ENCODE measurements at places on chromosomes 12 and 14.
A peak's percentile ranks its signal among the peaks of the same experiment; 100 is the strongest.

GRCh38 chr12:6582196-6582595 is 14.1 kb upstream of the NOP2 start:
- no peak for DNase-seq

GRCh38 chr12:51972849-51973273 is 21.4 kb downstream of the ACVR1B start:
- peak; percentile 21 for DNase-seq

- no peak for DNase-seq
Observed at GRCh38 chr12:104165801-104166200, 27.8 kb upstream of the NFYB start.

DNA sequence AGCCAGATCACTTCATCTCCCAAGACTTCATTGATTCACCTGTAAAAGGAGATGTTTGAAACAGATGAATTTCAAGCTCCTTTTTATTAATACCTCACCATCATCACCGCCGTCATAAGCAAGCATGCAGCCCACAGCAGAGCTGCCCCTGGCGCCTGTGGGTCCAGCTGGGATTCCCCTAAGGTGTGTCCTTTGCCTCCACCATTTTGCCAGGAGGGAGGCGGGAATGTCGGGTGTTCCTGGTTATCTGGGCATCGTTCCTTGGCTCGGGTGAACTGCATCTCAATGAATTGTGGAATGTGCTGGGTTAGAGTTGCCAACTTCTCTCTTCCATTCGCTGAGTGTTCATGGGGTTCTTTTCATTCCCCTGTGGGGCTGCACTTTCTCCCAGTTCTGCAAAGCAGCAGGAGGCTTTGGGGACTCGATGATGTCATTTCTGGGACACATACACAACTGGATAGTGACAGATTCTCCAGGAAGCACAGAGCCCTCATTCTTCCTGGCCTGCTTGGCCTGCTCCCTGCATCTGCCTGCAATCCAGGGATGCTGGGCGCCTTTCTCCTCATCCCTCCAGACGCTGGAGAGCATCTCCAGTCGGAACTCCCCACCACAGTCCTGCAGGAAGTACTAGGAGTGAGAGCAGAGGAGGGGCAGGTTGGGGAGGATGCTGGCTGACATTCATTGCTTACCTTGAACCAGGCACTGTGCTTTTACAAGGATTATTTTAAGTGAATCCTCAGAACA is 10.1 kb downstream of the CCND2 start:
- no peak for DNase-seq

GRCh38 chr12:68479896-68480291 is 130.8 kb upstream of the RAP1B start:
- no peak for DNase-seq

GRCh38 chr12:73421832-73422231 is 1115.8 kb upstream of the ATXN7L3B start:
- DNase-seq = no peak

DNA sequence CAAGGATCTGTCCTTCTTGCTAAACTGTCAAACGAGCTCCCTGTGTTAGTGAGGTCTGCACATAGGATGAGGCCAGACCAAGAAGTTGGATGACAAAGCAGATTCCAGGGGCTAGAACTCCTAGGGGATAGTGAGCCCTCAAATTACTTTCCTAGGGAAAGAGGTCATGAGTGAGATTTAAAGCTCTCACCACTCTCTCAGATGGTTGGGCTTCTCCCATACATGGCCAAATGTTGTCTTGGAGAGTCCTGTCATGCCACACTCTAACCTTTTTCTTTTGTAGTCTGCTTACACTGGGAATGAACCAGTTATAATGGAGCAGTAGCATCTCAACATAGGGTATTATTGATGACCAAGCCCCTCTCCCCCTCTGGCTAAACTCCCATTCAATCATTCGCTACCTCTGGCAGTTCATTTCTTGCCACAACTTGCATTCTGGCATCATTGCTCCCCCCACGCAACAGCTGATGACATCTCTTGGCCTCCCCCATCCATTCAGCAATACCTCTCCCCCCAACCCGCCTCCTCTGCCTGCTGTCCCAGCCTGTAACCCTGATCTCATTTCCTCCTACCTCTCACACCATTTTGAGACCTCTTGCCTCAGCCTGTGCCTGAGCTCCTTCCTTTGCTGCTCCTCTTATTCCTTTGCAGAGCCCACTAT is 64.7 kb upstream of the CISTR start:
- no peak for DNase-seq

- no peak for DNase-seq
Observed at GRCh38 chr12:64265839-64266238, 43.7 kb upstream of the KICS2 start.

DNA sequence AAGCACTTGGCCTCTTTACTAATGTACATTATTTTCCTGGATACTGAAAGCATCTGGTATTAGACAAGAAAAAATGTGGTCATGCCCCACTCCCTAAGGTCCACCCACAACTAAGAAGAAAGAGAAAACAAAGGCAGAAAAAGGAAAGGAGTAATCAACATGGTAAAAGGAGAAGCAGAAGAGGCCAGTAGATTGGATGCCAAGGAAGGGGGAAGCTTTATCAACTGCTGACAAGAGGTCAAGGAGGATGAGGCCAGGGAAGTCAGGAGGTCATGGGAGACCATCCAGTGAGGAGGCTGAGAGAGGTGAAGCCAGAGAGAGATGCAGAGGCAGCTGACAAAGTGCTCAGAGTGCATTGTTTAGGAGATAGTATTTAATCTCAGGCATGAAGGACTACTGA is 383.5 kb downstream of the ZFP36L1 start:
- DNase-seq = no peak

DNA sequence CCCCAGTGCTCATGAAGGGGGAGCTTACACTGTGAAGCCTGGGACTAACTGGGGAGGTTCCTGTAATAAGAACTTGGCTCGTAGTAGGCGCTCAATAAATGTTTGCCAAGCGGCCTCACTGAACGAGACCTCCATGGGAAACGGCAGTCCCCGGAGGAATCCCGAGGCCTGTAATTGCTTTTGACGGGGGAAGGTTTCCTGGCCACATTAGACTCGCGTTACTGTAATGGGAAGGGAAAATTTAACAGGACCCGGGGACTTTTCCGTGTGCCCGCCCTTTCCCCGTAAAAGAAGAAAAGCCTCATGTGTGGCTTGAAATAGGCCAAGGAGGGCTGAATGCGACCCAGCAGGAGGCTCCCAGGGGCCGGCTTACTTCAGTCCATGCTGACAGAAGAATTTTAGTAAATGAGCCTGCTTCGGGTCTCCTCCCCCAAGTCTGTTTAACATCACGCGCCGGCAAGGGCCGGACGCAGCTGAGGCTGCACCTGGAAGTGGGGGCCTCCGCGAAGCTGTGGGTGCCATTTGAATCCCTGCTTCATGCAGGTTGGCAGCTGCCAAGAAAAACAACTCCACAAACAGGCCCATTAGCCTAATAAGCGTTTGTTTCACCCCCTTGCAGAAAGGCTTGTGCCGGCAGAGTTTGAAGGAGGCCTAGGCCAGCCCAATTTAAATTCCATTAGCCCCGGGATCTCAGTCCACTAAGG is 39.8 kb upstream of the PWP1 start:
- DNase-seq = no peak

- DNase-seq = no peak
Observed at GRCh38 chr14:37969511-37969979, 238.2 kb upstream of the SSTR1 start.

DNA sequence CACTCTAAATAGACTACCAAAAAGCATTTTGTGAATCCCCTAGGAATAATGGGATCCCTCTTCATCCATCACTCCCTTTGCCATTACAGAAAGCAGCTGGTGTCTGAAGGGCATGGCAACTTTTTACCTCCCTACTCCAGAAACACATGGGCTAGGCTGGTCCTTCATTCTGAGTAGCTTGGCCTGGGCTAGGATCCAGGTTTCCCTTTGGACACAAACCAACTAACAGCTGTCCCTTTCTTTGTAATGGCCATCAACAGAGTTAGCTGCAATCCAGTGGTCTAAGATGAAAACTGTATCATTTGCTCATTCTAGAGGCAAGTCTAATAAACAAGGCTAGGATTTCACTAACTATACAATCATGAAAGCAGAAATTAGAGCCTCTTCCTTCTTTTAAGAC is 7.4 kb downstream of the GRIN2B start:
- DNase-seq = no peak

DNA sequence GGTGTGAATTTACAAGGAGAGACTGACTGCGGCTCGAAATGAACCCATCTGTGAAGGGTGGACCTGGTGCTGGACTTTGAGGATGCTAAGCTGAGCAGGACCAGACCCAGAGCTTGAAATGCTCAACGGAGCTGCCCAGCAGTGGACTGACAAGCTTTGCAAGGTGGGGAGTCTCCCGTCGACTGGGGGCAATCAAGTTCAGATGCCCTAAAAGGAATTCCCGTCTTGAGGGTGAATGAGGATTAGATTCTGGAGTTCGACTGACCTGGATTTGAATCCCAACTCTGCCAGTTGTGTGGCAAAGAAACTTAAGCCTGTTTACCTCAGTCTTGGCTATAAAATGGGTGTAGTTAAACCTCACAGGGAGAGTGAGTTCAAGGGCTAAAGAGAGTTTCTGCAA is 204.4 kb upstream of the LHX5 start:
- no peak for DNase-seq

DNA sequence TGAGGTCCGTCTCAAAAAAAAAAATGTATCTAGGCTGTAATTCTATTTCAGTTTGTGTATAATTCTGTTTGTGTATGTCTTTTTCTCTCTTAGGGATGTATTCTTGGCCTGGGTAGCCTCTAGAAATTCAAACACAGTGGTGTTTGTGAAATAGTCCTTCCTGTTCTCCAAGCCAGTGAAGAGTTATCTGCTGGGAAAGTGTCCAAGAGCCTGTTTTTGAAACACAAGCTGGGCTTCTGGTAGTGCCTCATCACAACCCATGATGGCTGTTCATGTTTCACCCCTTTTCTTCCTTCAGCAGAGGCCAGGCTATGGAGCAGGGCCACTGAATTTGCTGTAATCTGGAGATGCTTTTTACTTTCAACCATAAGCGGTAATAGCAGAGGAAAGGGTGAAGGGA is 14.7 kb downstream of the METTL3 start:
- DNase-seq = no peak

DNA sequence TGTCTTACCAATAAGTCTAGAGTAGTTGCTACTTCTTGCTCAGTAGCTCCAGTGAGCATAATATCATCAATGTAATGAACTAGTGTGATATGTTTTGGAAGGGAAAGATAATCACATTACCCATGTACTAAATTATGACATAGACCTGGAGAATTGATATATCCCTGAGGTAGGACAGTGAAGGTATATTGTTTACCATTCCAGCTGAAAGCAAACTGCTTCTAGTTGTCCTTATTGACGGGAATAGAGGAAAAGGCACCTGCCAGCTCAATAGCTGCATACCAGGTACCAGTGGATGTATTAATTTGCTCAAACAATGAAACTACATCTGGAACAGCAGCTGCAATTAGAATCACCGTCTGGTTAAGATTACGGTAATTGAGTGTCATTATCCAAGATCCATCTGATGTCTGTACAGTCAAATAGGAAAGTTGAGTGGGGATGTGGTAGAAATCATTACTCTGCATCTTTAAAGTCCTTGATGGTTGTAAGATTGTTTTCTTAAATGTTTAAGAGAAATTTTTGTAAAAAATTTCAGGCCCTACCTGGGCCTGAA is 100.0 kb upstream of the ARHGAP5 start:
- no peak for DNase-seq

DNA sequence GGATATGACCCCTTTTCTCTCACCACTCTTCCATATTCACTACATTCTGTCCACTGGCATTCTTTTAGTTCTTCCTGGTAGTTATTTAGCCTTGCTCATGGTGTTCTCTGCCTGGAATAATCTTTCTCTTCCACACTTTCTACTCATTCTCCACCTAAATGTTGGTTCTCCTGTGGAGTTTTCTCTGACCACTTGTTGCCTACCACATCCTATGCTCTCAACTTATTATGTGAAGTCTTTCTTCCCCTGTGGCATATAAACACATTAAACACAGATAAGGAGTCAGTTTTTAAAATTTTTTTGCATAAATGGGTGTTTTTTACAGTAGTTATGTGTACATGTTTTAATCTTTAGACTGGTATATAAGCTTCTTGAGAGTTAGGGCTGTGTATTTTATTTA is 3.3 kb upstream of the SMARCC2 start:
- no peak for DNase-seq

GRCh38 chr14:96578619-96579018 is 76.4 kb downstream of the PAPOLA start:
- DNase-seq = no peak

- DNase-seq = no peak
Observed at GRCh38 chr12:104334581-104334980, 31.0 kb downstream of the EID3 start.

DNA sequence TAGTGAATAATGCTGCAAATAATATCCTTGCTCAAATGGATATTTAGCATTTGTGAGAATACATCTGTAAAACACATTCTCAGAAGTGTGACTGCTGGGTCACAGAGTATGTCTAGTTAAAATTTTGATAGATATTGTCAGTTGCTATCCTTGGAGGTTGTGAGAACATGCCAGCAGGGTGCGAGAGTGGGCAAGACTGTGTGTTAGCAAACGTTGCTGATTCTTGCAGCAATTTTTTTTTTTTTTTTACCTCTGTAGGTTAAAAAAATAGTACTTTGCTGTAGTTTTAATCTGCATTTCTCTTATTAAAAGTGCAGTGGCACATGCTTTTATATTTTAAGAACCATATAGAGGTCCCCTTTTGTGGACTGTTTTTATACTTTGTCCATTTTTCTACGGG is 4.5 kb upstream of the NYNRIN start:
- no peak for DNase-seq

GRCh38 chr12:795305-795704 is 42.9 kb downstream of the WNK1 start:
- peak; percentile 52 for DNase-seq

- no peak for DNase-seq
Observed at GRCh38 chr14:34300882-34301734, 160.9 kb downstream of the SPTSSA start.

DNA sequence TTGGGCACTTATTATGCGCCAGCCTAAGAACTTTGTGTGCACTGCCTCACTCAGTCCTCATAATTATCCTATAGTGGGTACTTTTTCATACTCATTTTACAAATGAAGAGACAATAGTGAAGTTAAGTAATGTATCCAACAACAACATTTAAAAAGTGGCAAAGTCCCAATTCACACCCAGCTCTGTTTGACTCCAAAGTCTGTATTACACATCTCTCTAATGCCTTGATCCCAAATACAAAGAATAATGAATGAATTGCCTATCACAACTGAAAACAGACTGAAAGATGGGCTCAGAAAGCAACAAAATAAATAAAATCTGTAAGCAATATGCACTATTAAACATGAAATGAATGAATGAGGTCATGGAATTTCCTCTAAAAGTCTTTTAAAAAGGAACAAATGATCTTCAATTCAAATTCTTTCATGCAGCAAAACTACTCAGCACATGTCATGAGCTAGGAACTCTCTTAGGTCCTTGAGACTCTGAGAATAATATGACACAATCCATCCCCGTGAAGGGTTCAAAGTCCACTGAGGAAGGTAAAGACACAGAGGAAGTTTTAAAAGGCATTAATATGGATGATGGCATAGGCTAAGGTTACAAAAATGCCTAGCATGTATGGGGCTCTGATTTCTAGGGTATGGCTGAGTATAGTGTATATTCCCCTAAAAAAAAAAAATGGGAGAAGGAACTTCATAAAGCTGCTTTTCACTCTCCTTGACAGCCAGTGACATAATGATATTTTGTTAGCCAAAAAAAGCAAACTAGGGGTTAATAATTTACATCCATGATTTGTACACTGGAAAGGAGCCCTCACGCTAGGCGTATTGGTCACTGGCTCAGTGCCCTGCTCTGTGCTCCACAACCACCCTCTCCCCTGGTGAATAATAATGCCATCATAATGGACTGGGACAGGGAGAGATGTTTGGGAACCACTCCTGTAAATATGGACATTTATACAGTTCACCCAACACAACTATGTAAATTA is 103.4 kb downstream of the SLC2A13 start:
- DNase-seq = no peak

GRCh38 chr12:109678719-109679118 is 34.9 kb upstream of the FAM222A start:
- DNase-seq = no peak

Measured in activated T-helper 9 cell treated with anti-CD3 and anti-CD28 coated beads, Interleukin-2, amount 50 U/mL, for 16 hours (primary cell).